Urothelium cell line (cell line): ENCODE measurements at places on chromosomes 7 and 10.

DNA sequence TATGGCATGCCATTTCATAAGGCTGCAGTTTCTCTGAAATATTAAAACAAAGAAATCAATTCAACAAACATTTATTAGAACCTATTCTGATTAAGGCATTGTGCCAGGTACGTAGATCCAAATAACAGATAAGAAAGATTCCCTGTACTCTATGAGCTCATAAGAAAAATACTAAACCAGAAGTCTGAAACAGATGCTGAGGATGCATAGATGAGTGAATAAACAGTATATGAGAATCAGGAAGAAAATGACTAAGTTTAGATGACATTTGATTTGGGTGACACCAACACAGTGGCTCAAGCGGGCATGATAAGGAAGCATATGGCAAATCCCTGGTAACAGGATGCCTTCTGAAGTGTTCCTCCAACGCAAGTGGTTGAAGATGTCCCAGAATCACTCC is 477.2 kb downstream of the PARD3 start:
- no peak for DNase-seq

- no peak for DNase-seq
Observed at GRCh38 chr7:112420236-112420861, 29.9 kb upstream of the IFRD1 start.

DNA sequence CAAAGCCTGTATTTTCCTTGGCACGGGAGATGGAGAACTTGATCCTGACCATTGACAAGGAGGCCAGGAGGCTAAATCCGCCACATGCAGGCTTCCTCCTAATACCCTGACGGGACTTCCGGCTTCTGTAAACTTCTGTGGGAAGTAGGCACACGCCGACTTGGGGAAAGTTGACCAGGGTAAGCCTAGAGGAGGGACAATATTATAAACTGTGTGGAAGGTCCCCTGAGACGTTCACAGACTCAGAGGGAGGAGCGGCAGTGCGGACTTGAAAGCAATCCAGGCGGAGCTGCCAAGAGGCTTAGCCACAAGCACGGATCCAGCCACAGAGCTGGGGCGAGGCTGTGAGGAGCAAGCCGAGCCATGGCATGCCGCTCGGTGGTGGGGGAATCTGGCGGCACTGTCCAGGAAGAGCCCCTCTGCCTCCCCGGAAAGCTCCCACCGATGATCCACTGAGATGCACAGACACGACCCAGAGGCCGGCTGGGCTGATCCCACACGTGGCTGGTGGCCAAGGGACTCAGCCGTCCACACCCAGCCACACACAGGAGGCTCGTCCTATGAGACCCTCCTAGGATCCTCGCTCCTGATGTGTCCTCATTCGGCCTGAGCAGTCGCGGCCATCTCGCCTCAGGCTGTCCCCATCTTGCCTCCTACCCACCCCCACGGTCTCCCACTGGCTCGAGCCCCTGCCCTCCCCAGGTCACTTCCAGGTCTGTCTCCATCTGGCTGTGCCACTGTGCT is 40.0 kb upstream of the INSIG1 start:
- DNase-seq = peak; percentile 41

- no peak for DNase-seq
Observed at GRCh38 chr10:123999261-123999660, 94.1 kb downstream of the CHST15 start.

GRCh38 chr7:12570534-12571461 is at the start of gene SCIN:
Gene SCIN, plus strand, starts transcription at chr7:12570720. Its CDS starts 67 bp downstream, at chr7:12570787.
- peak; percentile 47 for DNase-seq

GRCh38 chr7:50450590-50451032 is 461 bp upstream of the FIGNL1 start:
- no peak for DNase-seq

DNA sequence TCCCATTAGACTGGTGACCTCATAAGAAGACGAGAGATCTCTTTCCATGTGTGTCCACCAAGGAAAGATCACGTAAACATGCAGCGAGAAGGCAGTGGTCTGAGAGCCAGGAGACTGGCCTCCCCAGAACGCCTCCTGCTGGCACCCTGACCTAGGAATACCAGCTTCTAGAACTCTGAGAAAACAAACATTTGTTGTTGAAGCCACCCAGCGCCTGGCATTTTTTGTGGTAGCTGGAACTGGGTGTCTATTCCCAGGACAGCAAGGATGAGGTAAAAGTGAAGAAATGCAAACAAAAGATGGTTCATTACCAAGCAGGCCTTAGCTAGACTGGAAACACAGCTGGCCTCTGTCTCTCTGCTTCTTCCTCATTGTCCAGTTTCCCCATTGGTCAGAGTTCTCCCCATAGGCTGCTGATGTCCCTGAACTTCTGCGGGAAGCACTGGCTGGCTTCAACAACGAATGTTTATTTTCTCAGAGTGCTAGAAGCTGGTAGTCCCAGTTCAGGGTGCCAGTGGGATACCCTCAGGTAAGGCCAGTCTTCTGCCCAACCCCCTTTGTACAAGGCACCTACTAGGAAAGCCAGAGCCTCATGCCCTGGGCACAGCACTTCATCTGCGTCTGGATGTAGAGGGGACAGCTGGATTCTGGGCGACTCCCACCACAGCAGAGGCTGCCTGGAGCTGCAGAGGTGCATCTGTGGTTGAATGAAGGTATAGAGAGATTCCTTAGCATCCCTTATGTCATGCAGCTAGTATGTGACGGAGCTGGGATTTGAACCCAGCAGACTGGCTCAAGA is 304.9 kb downstream of the TCERG1L start:
- DNase-seq = no peak

DNA sequence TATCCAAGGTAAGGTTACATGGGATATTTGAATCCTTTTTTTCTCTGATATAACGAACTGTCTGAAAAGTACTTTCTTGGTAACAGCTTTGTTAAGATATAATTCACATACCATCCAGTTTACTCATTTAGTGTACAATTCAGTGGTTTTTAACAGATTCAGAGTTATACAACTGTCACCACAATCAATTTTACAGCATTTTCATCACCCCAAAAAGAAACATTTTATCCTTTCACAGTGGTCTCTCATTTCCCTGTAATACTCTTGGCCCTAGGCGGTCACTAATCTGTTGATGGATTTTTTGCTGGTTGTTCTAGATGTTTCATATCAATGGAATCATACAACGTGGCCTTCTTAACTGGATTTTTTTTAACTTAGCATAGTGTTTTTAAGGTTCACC is 91.6 kb downstream of the GLCCI1 start:
- DNase-seq = no peak

GRCh38 chr7:42726066-42726785 is 185.6 kb downstream of the C7orf25 start:
- no peak for DNase-seq

DNA sequence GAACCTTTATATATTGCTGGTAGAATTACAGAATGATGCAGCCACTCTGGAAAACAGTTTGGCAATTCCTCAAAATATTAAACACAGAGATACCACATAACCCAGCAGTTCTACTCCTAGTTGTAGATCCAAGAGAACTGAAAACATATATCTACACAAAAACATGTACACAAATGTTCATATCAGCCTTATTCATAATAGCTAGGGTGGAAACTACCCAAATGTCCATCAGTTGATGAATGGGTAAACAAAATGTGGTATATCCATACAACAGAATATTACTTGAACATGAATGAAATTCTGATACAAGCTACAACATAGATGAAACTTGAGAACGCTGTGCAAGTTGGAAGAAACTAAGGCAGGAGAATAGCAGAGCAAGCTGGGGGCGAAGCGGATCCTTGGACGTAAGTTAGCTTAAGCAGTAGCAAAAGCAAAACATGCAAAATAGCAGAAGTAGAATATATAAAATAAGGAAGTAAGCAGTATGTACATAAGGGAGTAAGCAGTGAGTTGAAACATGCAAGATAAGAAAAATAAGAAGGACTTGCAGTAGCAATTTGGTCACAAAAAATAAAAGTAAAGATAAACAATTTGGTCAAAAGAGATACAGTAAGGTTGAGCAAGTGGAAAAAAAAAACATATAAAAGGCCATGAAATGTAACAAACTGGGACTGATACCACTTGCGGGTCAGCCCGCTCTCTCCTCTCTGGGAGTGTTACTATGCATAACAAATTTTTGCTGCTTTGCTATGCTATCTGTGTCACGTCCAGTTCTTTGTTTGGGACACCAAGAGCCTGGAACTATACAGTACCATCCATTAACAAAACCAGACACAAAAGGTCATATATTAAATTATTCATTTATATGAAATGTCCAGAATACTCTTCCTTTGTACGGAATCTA is 18.0 kb upstream of the HILPDA start:
- DNase-seq = no peak
